ENCODE measurements at places on chromosomes 4 and X. TPM values are rescaled to one million over a fixed set of nuclear protein-coding genes. Genes with fewer than 3 reads are reported as not detected.

Gene RS1
- not detected for total RNA-seq

Gene TMA16
- total RNA-seq = 35.8 TPM

Gene TREX2
- total RNA-seq = 9.6 TPM

Gene NUDT11
- 1.5 TPM for total RNA-seq

Gene ZNF275
- total RNA-seq = 7.6 TPM

Gene AMTN
- not detected for total RNA-seq

Gene IL13RA2
- 0.74 TPM for total RNA-seq

Gene CPXCR1
- not detected for total RNA-seq

Gene GABRQ
- total RNA-seq = 1.2 TPM

Gene SPANXA2
- total RNA-seq = not detected

Gene ERAS
- not detected for total RNA-seq

- no peak overlapping the region for H3K27ac ChIP-seq
- peaks cover 4% of the 10 kb centered on the region for H3K4me1 ChIP-seq
- no peaks in the 10 kb centered on the region for H3K27me3 ChIP-seq
- no peak overlapping the region for H3K4me3 ChIP-seq
- DNase-seq = no peak
These were observed 51.2 kb downstream of the TBL1X start for GRCh38 chrX:9515973-9516538.

DNA sequence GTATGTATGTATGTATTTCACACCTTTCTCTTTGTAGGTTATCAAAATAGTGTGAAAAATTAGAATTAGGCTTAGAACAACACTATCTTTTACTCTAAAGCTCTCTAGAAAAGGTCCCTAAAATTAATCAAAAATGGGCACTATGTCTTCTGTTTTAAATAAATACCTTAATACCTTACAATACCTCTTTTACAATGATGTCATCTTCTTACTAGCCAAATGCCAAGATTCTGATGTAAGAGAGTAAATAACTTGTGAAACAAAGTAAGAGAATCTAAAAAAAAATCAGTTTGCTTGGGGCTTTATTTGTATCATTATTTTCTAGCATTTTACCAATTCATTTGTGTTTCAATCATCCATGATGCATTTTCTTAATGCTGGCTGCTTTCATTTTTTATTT lies 402.2 kb upstream of the MAGEB2 start:
- no peak overlapping the region for H3K4me3 ChIP-seq
- H3K27me3 ChIP-seq = no peaks in the 10 kb centered on the region
- no peaks in the 10 kb centered on the region for H3K36me3 ChIP-seq
- DNase-seq = no peak

DNA sequence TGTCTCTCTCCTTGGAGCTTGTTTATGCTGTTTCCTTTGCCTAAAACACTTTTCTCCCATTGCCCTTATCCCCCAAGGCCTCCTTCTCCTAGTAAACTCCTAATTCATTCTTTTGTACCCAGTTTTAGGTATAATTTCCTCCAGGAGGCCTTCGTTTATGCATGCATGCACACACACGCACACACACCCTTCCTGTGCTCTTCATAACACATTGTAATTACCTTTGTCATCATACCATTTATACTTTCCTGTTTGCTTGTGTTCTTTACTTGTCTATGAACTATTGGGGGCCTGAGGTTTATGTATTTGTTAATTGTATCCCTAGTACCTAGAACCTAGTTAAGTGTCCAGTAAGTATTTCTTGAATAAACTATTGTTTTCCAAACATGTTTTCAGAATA lies 45.5 kb downstream of the XIAP start:
- H3K4me3 ChIP-seq = no peak overlapping the region
- no peak for DNase-seq
- H3K36me3 ChIP-seq = no peaks in the 10 kb centered on the region
- no peaks in the 10 kb centered on the region for H3K4me1 ChIP-seq
- H3K27me3 ChIP-seq = no peaks in the 10 kb centered on the region
- no peak overlapping the region for H3K27ac ChIP-seq

GRCh38 chrX:25873196-25873595 lies 264.9 kb upstream of the MAGEB18 start:
- H3K27me3 ChIP-seq = no peaks in the 10 kb centered on the region
- H3K4me1 ChIP-seq = no peaks in the 10 kb centered on the region
- no peak for DNase-seq
- no peaks in the 10 kb centered on the region for H3K36me3 ChIP-seq
- H3K27ac ChIP-seq = no peak overlapping the region

GRCh38 chr4:38377195-38377594 lies 286.8 kb upstream of the KLF3 start:
- peaks cover 2% of the 10 kb centered on the region for H3K4me1 ChIP-seq
- no peak overlapping the region for H3K27ac ChIP-seq

- no peaks in the 10 kb centered on the region for H3K36me3 ChIP-seq
- H3K27ac ChIP-seq = no peak overlapping the region
- H3K27me3 ChIP-seq = no peaks in the 10 kb centered on the region
- no peak for DNase-seq
- no peaks in the 10 kb centered on the region for H3K4me1 ChIP-seq
These were observed 178.7 kb upstream of the EMCN start for GRCh38 chr4:100696531-100696930.

DNA sequence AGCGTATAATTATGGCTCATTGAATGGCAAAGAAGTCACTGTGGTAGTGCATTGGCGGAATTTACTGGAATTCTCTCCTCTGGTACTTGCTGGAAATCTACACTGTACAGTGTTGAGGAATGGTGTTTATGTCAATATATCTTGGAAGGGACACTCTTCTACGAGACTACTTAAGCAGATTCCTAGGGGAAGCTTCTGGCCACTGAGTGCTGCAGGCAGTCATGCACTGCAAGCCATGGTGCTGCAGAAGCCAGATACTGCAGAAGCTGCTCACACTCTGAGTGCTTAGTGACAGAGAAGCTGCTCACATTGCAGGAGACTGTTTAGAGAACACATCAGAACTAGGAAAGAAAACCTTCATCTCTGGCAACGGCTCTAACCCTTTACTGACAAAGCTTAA lies 725.0 kb downstream of the CCSER1 start:
- no peak for DNase-seq
- H3K36me3 ChIP-seq = no peaks in the 10 kb centered on the region
- no peaks in the 10 kb centered on the region for H3K4me1 ChIP-seq
- no peaks in the 10 kb centered on the region for H3K27me3 ChIP-seq
- H3K27ac ChIP-seq = no peak overlapping the region

GRCh38 chr4:123346951-123347350 lies 49.6 kb upstream of the SPRY1 start:
- H3K4me1 ChIP-seq = peaks cover 19% of the 10 kb centered on the region
- H3K27ac ChIP-seq = no peak overlapping the region
- no peaks in the 10 kb centered on the region for H3K36me3 ChIP-seq
- H3K27me3 ChIP-seq = no peaks in the 10 kb centered on the region
- no peak overlapping the region for H3K4me3 ChIP-seq
- no peak for DNase-seq

- no peak overlapping the region for H3K4me3 ChIP-seq
- H3K36me3 ChIP-seq = no peaks in the 10 kb centered on the region
- no peak for DNase-seq
- H3K4me1 ChIP-seq = peaks cover 29% of the 10 kb centered on the region
These were observed 80.7 kb upstream of the MAML3 start for GRCh38 chr4:140234697-140235060.

DNA sequence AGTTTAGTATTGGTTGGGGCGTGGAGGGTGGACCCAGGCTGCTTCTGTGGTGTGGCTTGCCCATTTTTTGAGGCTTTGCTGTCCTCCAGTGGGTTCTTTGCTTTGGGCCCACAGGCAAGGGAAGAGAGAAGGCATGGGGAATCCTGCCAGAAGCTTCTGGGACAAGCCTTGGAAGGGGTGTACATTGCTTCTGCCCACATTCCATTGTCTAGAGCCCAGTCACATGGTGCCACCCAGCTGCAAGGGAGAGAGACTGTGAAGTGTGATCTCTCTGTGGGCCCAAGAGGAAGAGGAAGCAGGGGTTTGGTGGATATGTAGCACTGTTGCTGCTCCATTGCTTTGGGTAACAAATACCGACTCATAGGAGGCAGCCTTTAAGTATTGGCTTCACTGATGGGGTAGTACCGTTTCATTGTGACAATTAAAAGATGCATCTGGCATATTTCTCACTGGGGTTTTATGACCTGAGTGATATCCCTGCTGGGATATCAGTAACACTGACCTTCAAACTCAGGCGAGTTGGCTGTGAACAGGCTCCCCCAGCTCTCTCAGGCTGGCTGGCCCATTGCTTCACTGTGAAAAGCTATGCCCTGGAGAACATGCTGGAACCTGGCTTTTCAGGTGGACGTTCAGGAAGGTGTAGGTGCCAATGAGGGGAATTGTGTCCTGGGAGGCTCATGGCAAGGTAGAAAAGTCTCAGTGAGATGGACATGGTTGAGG lies 85.9 kb downstream of the CLDN34 start:
- H3K36me3 ChIP-seq = no peaks in the 10 kb centered on the region
- H3K27me3 ChIP-seq = no peaks in the 10 kb centered on the region
- H3K4me3 ChIP-seq = no peak overlapping the region
- DNase-seq = no peak
- no peak overlapping the region for H3K27ac ChIP-seq
- H3K4me1 ChIP-seq = peaks cover 27% of the 10 kb centered on the region

DNA sequence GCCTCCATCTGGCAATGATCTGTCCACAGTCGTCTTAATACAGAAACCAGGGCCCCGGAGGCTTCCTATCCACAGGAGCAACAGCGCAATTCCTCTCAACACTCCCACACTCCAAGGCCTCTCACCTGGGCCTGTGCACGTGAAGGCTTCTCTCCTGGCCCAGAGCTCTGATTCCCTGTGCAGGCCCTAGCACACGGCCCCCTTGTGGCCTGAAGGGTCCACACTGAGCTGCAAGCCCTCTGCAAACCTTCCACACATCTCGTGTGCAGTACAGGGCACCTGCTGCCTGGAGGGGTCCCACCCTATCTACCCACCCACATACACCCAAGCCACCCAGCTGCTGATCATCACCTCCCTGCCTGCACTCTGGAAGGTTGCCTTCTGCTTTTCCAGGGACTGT lies 150.1 kb upstream of the NUDT10 start:
- H3K27me3 ChIP-seq = no peaks in the 10 kb centered on the region
- no peaks in the 10 kb centered on the region for H3K36me3 ChIP-seq
- H3K4me3 ChIP-seq = no peak overlapping the region

DNA sequence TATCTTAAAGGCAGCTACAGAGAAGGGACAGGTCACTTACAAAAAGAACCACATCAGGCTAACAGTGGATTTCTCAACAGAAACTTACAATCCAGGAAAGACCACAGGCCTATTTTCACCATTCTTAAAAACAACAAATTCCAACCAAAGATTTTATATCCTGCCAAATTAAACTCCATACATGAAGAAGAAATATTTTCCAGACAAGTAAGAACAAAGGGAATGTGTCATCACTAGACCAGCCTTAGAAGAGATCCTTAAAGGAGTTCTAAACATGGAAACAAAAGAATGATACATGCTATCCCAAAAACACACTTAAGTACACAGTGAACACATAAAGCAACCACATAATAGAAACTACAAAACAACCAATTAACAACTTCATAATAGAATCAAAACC lies 105.6 kb downstream of the ANXA10 start:
- H3K4me3 ChIP-seq = no peak overlapping the region
- DNase-seq = no peak
- no peaks in the 10 kb centered on the region for H3K27me3 ChIP-seq

DNA sequence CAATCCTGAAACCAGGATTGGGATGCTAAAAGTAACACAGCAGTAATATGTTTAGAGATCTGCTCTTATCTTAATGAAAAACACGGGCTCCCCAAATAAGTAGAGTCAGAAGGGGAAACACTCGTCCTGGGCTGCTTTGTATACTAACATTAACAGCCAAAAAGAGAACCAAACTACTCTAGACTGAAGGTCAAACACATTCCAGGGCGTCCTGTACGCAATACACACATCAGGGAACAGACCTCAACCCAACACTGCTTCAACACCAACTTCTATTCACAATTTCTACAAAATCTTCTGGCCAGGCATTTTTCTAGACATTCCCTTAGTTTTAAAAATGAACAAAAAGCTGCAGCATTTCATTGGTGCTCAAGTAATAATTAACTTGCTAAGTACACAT lies 21.4 kb downstream of the FAT1 start:
- H3K4me3 ChIP-seq = no peak overlapping the region
- H3K36me3 ChIP-seq = peaks cover 3% of the 10 kb centered on the region
- no peak overlapping the region for H3K27ac ChIP-seq

GRCh38 chr4:138561906-138562305 lies 319.8 kb upstream of the SLC7A11 start:
- H3K4me3 ChIP-seq = no peak overlapping the region
- no peaks in the 10 kb centered on the region for H3K36me3 ChIP-seq
- H3K4me1 ChIP-seq = no peaks in the 10 kb centered on the region

GRCh38 chrX:152992115-152992514 lies 1.8 kb downstream of the PNMA5 start:
- no peaks in the 10 kb centered on the region for H3K27me3 ChIP-seq
- no peak for DNase-seq
- no peaks in the 10 kb centered on the region for H3K4me1 ChIP-seq
- no peak overlapping the region for H3K4me3 ChIP-seq
- no peaks in the 10 kb centered on the region for H3K36me3 ChIP-seq
- H3K27ac ChIP-seq = no peak overlapping the region

- H3K27ac ChIP-seq = no peak overlapping the region
- DNase-seq = no peak
These were observed 52.9 kb downstream of the PPP2R2C start for GRCh38 chr4:6419452-6420028.

DNA sequence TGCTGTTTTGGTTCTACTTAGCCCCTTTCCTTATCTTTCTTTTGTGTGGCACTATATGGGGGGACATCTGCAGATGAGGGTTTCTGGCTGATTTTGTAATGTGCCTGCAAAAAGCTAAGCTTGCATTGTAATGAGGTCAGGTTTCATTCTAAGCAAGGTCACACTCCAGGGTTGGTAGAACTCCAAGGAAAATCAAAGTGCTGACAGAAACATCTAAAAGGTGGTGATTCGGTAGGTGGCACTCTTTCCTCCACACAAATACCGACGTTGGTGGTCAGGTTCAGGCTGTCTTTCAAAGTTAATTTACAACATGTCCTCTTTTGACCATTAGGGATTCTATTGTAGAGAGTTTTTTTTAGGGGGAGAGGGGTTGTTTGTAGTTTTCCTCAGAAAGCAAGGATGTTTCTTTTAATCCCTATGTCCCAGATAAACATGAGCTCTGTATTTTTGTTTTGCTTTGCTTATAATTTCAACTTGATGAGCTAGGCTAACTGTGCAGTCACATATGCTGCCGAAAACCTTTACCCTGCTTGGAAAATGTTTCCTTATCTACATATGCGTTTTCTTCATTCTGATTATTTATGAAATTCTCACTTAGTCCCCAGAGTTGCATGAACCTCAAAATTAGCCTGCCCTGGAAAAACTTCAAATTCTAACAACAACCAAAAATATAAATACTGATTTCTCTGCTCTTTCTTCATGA lies 434.2 kb downstream of the PPARGC1A start:
- no peaks in the 10 kb centered on the region for H3K36me3 ChIP-seq
- H3K4me3 ChIP-seq = no peak overlapping the region
- no peaks in the 10 kb centered on the region for H3K27me3 ChIP-seq
- no peak overlapping the region for H3K27ac ChIP-seq

DNA sequence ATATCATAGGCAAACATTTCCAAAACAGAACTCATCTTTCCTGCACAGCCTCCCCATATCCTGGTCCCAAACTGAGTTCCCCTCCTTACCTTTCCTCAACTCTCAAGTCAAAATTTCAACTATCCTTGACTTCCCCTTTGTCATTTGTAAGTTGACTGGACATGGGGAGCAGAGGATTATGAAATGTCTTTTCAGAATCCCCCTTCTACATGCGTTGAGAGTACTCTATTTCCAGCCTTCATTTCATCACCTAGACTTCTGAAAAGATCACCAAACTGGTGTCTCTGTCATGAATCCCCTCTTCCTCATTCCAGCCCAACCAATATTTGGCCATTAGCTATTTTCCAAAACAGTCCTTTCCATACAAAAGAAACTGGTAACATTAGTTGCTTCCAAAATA lies 95.2 kb downstream of the SYNPO2 start:
- H3K27me3 ChIP-seq = no peaks in the 10 kb centered on the region
- H3K4me3 ChIP-seq = no peak overlapping the region
- peaks cover 16% of the 10 kb centered on the region for H3K4me1 ChIP-seq
- no peak for DNase-seq

Measured in vagina (tissue), 2 donors.